ENCODE measurements at places on chromosomes 7 and 10.

DNA sequence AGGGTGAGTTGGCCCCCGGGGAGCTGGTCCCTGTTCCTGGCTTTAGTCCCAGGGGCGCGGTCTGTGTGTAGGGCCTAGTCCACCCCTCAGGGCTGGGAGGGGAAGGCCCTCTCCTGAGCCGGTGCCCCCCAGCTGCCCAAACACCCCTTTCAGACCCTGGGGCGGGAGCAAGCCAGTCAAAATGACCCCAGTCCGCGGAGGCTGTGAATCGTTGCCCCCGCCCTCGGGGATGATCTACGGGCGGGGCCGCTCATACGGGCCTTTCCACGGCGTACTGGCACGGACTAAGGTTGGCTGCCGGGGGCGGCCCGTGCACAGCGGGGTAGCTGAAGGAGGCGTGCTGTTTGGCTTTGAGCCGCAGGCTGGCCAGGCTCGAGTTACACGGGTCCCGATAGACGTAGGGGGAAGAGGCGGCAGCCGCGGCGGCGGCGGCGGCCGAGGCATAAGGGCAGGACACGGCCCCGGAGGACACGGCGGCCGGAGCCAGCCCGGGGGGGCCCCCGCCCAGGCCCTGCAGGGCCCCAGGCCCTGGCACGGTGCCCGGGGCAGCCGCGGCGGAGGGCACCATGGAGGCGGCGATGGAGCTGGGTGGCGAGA, 4.3 kb downstream of the ELOVL3 start:
- peak; percentile 27 for DNase-seq

DNA sequence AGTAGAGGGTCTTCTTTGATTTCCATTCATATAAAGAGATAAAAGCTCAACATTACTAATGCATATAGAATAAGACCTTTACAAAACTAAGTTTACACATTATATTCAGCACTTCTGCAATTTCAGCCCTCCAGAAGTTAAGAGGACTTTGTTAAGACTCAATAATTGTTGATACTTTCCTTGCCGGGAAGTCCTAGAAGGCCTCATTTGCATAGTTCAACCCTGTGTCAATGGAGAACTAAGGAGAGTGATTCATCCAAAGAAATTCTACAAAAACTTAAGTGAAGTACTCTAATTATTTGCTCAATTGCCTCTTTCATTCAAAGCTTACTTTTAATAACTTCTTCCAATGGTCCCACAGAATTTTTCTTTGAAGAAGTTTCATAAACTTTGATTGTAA, 1060.3 kb upstream of the CELF2 start:
- DNase-seq, result no peak

DNA sequence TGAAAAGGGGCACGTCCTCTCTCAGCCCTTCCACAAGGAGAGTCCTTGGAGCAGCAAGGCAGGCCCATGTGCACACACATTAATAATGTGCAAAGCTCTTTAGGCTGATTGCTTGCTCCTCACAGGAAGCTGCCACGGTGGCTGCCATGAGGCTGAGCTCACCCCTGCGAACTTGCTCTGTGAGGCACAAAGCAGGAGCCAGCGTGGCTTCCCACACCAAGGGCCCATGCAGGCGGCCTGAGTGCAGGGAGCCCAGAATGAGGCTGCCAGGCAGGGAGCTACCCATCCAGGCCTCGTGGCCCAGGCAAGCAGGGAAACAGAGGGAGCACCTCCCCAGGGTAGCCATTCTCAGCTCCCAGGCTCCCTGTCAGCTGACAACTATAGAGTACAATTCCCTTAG, 242.9 kb downstream of the GRID1 start:
- DNase-seq, result no peak

GRCh38 chr10:116809483-116810119, 39.7 kb upstream of the ENO4 start:
- DNase-seq, result no peak

DNA sequence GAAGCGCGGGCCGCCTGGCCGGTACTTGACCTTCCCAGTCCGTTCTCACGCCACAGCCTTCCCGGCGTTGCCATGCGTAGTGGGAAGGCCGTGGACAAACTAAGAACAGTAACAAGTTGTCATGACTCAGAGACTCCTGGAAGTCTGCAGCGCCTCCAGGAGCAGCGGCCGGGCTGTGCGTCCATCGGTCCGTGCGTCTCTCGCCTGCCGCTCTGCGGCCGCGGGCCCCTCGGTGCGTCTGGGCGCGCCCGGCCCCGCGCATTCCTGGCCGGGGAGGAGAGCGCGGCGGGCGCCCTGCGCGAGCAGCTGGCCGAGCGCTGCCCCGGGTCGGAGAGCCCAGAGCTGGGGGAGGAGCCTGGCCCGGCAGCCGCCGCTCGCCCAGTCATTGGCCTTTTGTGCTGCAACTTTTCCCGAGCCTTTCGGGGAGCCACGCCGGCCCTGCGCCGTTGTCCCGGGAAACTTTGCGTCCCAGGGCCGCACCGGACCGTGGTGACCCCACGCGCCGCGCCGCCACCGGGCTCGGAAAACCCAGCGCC, 123.7 kb downstream of the TACC2 start:
- DNase-seq, result no peak

DNA sequence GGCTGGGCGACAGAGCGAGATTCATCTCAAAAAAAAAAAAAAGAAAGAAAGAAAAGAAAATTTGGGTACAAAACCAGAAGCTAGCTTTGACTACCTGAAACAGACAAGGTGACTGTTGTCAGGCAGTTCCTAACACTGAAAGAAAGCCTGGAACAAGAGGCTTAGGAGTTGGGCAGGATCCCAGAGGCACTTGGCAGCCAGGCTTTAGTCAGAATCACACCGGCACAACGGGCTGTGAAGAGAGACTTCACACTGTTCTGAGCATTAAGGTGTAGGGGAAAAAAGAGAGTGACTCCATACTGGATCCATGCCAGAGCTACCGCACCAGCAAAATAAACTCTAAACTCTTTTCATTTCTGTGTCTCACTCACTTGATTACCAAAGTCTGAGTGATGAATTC, 130.8 kb downstream of the ZNF467 start:
- peak; percentile 63 for DNase-seq

GRCh38 chr7:137371616-137372015, 28.1 kb upstream of the PTN start:
- DNase-seq, result no peak

DNA sequence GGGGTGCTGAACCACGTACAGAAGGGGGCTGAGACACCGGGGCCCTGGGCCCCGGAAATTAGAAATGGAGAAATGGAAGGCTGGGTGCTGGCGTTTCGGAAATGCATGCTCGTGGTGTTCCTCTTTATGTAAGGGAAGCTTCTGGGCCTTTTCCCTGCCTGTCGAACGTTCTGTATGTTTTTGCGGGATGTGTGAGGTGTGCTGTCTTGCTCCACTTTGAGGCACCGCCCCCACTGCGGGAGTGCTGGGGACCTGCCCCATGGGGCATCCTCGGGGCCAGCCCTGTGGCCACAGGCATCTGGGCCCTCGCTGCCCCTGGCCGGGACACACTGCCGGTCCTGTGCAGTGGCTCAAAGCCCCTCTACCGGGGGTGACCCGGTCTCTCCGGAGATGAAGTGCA, 1.7 kb upstream of the VENTX start:
- DNase-seq, result no peak

- no peak for DNase-seq
Measured at GRCh38 chr10:47190301-47190700, 109.7 kb upstream of the GDF10 start.

- no peak for DNase-seq
Measured at GRCh38 chr7:116548506-116548905, 23.7 kb downstream of the CAV1 start.

DNA sequence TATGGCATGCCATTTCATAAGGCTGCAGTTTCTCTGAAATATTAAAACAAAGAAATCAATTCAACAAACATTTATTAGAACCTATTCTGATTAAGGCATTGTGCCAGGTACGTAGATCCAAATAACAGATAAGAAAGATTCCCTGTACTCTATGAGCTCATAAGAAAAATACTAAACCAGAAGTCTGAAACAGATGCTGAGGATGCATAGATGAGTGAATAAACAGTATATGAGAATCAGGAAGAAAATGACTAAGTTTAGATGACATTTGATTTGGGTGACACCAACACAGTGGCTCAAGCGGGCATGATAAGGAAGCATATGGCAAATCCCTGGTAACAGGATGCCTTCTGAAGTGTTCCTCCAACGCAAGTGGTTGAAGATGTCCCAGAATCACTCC, 477.2 kb downstream of the PARD3 start:
- DNase-seq, result no peak

- no peak for DNase-seq
Measured at GRCh38 chr7:34145603-34146002, 240.3 kb downstream of the BMPER start.

DNA sequence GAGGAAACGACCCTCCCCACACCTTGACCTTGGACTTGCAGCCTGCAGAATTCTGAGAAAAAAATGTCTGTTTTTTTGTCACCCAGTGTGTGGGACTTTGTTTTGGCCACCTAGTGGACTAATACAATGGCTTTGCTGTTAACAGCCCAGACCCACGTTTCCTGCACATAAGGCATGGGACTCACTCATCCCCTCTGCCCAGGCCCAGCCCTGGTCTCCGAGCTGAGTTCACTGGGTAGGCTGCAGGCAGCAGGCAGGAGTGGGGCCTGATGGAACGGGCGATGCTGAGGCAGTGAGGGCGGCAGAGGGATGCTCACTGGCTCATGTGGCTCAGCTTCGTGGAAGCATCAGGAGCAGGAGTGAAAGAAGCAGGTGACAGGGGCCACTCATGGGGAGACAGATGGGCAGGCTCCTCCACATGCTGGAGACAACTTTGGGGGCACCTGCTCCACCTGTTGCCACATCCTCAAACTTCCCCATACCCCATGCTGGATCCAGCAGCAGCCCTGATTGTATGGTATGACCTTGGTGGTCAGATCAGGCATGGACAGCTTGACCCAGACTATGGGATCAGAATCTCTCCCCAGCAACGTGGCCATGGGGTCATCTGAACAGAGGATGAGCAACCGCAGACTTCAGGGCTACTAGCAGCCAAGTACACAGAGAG, 65.8 kb upstream of the ANTXRL start:
- DNase-seq, result no peak

GRCh38 chr7:120526902-120527509, 254.0 kb downstream of the KCND2 start:
- no peak for DNase-seq
